ENCODE measurements at places on chromosomes 7 and 10. TPM values are rescaled to one million over a fixed set of nuclear protein-coding genes. Genes with fewer than 3 reads are reported as not detected.

Gene PPP2R2D
- total RNA-seq, result 33.5 TPM

Gene AKR1E2
- 15.3 TPM for total RNA-seq

Gene ZNF239
- 4.9 TPM for total RNA-seq

DNA sequence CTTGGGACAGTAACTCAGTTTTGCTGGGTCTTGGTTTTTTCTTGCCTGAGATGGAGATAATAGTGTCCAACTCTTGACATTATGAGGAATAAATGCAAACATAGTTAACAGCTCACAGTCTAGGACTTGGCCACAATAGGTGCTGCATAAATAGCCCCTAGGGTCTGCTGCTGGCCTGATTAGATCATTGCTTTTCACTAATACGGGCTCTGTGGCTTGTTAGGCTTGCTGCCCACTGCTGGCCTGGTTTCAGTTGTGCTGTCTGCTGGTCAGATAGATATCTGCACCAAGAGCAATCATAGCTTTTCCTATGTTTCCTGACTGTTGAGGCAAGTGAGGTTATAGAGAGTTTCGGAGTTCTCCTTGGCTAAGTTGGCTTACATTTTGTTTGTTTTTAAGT is 246.1 kb downstream of the DNAJB9 start:
- H3K27me3 ChIP-seq, result no peaks in the 10 kb centered on the region
- H3K4me1 ChIP-seq, result no peaks in the 10 kb centered on the region
- no peak overlapping the region for H3K27ac ChIP-seq
- no peak for DNase-seq

- H3K4me1 ChIP-seq, result no peaks in the 10 kb centered on the region
- no peaks in the 10 kb centered on the region for H3K27me3 ChIP-seq
- no peak for DNase-seq
- no peak overlapping the region for H3K4me3 ChIP-seq
- H3K36me3 ChIP-seq, result no peaks in the 10 kb centered on the region
These were observed 38.5 kb upstream of the MTPN start for GRCh38 chr7:136015638-136016037.

GRCh38 chr10:35561715-35562114 is 43.4 kb upstream of the GJD4 start:
- H3K27ac ChIP-seq, result no peak overlapping the region
- no peak for DNase-seq
- H3K27me3 ChIP-seq, result no peaks in the 10 kb centered on the region
- H3K4me3 ChIP-seq, result no peak overlapping the region

DNA sequence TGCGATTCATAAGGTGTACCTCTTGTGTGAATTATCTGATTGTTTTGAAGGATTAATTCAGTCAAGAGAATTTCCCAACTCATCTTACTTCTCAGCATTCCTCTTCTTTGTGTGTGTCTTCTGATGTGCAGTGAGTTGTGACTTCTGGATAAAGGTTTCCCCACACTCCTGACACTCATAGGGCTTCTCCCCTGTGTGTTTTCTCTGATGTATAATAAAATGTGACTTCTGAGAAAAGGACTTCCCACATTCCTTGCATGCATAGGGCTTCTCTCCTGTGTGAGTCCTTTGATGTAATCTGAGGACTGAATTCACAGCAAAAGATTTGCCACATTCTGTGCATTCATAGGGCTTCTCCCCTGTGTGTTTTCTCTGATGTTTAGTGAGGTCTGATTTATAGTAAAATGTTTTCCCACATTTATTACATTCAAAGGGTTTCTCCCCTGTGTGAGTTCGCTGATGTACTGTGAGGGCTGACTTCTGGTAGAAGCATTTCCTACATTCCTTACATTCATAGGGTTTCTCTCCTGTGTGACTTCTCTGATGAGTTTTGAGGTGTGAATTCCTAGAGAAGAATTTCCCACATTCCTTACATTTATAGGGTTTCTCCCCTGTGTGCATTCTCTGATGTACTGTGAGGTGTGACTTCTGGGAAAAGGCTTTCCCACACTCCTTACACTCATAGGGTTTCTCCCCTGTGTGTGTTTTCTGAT is 24.2 kb downstream of the ZNF25 start:
- H3K4me3 ChIP-seq, result no peak overlapping the region
- no peak overlapping the region for H3K27ac ChIP-seq
- H3K36me3 ChIP-seq, result peaks cover 44% of the 10 kb centered on the region
- DNase-seq, result no peak
- H3K27me3 ChIP-seq, result no peaks in the 10 kb centered on the region

All from thyroid gland (tissue), 4 donors.